Stimulated activated CD4-positive, alpha-beta T cell treated with anti-CD3 and anti-CD28 coated beads, Interleukin-15, amount 100 ng/mL, for 48 hours (primary cell): ENCODE measurements at places on chromosomes 12 and 14.

DNA sequence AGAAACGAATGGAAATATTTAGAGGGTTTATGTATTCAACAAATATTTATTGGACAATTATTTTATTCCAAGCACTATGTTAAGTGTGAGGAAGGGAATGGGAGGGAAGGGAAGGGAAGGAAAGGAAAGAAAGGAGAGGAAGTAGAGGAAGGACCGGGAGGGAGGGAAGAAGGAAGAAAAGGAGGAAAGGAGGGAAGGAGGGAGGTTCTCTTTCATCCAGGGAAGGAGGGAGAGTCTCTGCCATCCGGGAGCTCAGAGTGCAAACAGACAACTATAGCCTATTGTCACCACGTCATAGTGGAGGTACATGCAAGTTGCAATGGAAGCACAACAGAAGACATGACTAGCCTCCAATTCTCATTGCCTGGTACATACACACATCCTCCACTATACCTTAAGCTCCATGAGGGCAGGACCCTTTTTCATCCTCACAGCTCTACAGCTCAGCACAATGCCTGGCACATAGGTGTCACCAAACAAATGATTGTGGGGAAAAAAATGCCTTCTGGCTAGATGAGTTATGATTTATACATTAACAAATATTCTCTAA is 48.1 kb downstream of the DAD1 start:
- no peak for DNase-seq

DNA sequence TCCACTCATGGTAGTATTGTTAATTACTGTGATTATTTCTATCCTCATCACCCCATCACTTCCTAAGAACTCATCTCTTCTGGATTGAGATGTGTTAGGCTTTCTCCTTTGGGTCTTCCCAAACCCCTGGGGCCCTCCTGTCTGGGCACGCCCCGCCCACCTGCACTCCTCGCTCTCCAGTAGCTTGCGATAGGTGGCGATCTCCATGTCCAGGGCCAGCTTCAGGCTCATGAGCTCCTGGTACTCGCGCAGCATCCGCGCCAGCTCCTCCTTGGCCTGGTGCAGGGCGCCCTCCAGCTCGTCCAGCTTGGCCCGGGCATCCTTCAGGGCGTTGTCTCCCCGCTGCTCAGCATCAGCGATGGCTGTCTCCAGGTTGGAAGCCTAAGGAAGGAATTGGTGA is 6.8 kb downstream of the KRT71 start:
- no peak for DNase-seq

GRCh38 chr12:129903956-129904829 is at the start of gene TMEM132D:
Gene TMEM132D (minus strand): TSS chr12:129904025.
- no peak for DNase-seq

DNA sequence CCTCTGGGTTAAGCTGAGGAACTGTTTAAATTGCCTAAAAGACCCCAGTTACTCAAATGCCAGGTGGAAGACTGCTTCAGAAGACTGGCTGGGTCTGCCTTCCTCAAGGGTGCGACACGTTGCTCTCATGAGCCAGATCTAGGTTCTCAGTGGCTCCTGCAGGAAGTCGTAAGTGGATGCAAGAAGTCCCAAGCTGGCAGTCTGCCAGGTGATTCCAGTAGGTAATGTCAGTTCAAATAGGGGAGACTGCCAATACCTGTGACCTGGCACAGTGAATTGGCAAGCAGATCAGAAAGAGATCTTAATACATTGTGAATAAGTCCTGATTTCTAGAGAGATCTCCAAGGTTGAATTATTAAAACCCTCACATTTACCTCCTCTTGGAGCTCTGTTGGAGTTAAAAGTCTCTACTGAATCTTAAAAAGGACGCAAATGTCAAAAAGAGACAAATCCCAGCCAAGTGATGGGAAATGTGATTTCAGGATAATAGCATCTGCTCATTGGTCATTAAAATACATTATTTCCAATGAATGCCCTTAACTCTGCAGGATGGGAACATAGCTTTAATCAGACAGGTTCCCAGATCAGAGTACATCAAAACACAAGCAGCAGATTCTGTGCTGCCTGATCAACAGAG is 98.8 kb upstream of the FRMD6 start:
- no peak for DNase-seq

GRCh38 chr14:69424149-69424923 is 25.8 kb downstream of the SLC39A9 start:
- no peak for DNase-seq

GRCh38 chr12:116698116-116698515 is 39.8 kb downstream of the SPRING1 start:
- no peak for DNase-seq

DNA sequence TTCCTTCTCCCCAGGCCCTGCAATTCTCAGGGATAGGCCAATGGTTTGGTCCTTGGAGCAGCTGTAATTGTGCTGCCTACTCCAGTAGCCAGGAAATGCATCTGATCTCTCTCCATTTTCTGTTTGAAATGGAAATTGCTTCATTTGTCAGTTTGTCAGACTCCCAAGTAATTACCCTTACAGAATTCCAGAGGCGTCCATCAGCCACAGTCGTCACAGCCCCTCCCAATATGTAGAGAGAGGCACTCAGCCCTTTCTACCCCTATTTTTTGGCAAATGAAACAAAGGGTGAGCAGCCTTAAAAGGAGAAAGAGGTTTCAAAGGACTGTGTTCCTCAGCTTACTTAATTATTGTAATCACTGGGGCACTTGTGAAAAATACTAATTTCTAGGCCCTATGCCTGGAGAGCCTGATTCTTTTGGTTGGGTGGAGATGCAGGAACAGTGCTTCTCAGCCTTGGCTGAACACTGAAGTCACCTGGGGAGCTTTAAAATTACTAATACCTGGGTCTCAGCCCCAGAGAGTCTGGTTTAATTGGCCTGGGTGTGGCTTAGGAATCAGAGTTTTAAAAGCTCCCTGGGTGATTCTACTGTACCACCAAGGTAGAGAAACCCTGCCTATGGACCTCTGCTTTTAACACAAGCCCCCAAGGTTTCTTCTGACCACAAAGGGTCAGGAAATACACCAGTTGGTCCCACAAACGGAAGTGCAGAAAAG is 190.0 kb downstream of the EMP1 start:
- no peak for DNase-seq

DNA sequence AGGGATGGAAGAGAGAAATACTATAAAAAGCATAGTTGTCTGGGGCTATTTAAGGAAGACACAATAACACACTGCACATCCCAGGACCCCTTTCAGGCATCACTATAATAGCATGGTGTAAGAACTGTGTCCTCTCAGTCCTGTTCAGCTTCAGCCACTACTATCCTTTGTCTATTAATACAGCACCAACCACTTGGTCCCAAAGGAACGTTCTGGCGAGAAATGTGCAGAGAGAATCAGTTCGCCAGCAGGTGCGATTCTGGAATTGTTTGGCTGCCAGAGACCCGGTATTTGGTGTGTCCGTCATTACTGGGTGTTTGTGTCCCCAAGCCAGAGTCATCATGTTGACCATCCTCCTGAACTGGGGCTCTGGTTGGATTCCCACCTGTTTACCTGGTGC is 52.7 kb downstream of the BICD1 start:
- no peak for DNase-seq

GRCh38 chr12:26172539-26172938 is 22.8 kb upstream of the SSPN start:
- no peak for DNase-seq

- no peak for DNase-seq
Observed at GRCh38 chr14:99707921-99708320, 23.8 kb downstream of the CYP46A1 start.

GRCh38 chr12:52918351-52918750 is 13.5 kb upstream of the KRT8 start:
- no peak for DNase-seq

DNA sequence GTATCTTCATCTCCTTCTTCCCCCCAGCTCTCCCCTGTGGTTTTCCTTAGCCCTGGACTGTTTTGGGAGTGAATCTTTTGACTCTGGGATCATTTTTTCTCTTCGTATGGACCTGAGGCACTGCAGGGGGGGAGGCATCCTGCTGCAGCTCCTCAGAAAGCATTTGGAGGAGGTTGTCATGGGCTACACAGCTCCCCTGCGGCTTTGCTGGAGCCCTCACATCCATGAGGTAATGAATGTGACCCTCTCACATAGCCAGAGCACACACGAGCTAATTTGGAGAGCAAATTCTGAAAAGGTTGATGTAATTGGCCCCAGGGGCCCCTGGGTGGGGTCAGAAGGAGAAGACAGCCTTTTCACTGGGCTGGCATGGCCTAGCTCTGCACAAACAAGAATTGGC is 110.9 kb downstream of the PAH start:
- DNase-seq: no peak

- DNase-seq: no peak
Observed at GRCh38 chr12:129145381-129145780, 292.1 kb downstream of the GLT1D1 start.

DNA sequence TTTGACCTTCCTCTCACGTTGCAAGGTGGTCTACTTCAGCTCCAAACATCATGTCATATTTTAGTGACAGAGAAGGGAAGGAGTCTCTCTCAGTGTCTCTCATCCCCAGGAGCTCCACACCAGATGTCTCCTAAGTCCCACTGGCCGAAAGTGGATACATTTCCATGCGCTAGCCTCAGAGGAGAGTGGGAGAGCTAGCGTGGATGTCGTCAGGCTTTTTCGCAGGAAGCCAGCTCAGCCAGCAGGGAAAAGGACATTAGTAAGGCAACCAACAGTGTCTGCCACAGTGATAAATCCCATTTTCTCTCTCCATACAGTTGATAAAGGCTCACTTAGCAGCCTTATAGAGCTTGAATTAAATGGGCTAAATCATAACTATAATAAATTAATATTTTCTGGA is 155.7 kb downstream of the PELI2 start:
- no peak for DNase-seq

DNA sequence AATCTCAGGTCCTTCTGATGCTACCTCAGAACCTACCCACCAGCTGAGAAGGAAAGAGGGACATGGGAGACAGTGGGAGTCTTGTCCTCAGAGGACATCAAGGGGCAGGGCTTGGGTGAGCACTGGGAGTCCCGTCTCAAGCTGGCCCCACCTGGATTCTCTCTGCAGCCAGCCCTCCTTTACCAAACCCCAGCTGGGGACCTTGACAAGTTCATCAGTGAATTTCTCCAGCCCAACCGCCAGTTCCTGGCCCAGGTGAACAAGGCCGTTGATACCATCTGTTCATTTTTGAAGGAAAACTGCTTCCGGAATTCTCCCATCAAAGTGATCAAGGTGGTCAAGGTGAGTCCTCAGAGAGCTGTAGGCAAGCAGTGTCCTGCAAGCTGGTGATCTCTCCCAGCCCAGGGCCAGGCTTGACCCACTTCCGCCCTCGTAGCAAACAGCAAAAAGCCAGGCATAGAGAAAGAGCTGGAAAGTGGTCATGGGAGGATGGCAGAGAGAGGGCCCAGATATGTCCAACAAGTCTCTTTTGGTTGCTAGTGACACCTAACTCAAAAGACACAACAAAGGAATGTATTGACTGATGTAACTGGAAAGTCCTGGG is 14.2 kb upstream of the OAS2 start:
- no peak for DNase-seq

DNA sequence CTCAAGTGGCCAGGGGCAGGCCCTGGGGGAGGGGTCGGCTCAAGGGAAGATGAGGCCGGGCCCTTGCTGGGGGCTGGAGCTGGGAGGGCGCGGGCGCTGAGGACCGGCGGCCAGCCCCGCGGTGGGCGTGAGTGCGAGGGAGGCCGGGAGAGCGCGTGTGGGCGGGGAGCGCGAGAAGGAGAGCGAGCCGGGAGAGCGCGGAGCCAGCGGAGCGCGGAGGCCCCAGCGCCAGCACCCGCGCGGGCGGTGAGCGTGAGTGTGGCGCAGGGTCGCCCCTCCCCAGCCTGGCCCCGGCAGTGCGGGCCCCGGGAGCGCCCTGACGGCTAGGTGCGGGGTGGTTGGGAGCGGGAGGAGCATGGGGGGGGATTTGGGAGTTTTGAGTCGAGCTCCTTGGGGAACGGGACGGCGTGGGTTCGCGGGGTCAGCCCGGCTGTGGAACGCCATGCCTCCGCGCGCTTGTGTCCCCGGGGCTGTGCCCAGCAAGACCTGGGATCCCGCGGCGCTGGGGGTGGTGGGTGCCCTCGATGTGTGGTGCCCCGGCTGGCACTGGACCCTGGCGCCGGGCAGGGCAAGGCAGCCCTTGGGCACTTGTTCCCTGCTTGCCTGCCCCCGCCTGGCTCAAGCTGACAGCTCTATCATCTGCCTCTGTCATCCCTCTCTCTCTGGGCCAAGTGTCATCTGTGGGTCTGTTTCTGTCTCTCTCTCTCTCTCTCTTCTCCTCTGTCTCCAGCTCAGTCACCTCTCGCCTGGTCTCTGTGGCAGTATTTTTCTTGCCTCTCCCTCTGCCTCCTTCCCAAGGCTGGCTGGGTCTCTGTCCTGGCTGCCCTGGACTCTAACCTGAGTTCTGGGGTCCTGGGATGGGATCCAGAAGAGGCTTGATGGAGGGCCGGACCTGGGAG is at the start of gene LBHD2:
LBHD2 (plus strand) TSS at position 190 of the 899 bp plus-strand sequence. CDS start 1,803 bp downstream, outside the sequence.
- DNase-seq: no peak

GRCh38 chr14:38042322-38042721 is 165.4 kb upstream of the SSTR1 start:
- DNase-seq: no peak

DNA sequence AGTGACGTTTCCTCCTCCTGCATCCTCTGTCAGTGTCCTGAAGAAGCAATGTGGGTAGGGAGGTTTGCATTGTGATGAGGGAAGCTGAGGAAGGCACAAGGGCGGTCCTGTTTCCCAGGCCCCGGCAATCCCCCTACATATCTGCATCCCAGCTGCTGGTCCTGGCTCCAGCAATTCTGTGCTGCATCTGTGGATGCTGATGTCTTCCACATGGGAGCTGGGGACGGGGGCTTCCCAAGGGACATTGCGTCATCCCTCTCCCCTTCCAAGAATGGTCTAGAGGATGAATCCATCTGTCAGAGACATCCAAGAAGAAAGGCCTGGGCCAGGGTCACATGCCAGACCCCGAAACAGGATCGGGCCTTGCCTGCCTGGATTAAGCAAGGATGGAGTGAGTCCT is 52.1 kb downstream of the TSPAN11 start:
- no peak for DNase-seq

DNA sequence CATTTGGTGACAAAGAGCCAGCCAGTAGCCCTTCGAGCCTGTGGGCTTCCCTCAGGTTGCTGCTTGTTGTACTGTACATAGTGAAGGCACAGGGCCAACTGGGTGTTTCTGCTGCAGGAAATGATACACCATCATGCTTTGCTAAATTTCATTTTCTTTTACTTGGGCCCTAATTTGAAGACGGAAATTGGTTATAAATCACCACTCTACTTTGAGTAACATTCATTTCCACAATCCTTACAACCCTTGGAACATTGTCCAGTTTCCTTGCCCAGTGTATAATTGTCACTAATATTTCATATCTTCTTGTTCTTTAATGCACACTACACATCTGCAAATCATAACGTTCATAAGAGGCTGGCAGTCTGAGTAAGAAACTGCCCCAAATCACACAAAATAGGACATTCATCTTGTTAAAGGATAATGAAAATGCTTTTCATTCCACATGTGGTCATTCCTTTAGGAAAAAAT is 30.2 kb downstream of the MSRB3 start:
- DNase-seq: no peak

- no peak for DNase-seq
Observed at GRCh38 chr14:88199882-88200281, 123.2 kb downstream of the KCNK10 start.

GRCh38 chr12:57370072-57370471 is 60.8 kb downstream of the R3HDM2 start:
- DNase-seq: no peak

GRCh38 chr14:58428118-58428683 is 682 bp downstream of the KIAA0586 start:
- DNase-seq: no peak
